ENCODE measurements at places on chromosomes 2 and 18.

- no peak for DNase-seq
Observed at GRCh38 chr2:222805591-222806304, 55.1 kb upstream of the ACSL3 start.

GRCh38 chr2:36409935-36410334 is 54.4 kb downstream of the CRIM1 start:
- DNase-seq: no peak

- DNase-seq: no peak
Observed at GRCh38 chr2:210442878-210443277, 33.7 kb downstream of the LANCL1 start.

DNA sequence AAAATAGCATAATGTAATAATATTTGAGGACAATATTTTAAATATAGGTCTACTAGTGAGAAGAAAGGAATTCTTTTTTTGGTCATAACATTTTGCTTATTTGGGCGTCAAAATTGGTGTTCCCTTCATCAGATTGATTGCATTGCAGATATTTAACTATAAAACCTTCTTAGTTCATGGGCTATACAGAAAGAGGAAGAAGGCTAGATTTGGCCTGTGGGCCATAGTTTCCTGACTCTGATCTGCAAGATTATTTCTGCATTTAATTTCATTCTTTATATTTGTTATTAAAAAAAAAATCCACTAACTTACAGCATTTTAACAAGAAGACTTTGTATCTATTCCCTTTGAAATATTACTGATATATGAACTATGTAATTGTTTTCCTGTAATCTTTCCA is 31.9 kb downstream of the PIKFYVE start:
- no peak for DNase-seq

DNA sequence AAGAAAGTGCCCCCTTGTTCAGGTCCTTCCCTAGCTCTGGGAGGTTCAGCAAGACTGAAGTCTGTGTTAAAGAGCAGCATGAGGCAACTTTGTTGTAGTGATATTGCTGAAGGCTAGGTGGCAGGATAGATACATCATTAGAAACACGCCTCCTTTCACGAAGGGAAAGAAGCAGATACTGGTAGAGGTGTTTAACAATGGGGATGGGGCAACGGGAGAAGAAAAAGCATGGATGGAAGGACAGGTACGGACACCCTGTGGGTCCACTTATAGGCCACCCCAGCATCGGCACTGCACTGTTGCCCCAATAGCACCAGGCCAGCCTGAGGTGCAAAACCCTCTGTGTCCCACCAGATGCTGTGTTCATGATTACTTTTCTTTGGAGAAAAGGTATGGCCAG is 3.5 kb upstream of the IGFBP5 start:
- DNase-seq: peak; percentile 66

DNA sequence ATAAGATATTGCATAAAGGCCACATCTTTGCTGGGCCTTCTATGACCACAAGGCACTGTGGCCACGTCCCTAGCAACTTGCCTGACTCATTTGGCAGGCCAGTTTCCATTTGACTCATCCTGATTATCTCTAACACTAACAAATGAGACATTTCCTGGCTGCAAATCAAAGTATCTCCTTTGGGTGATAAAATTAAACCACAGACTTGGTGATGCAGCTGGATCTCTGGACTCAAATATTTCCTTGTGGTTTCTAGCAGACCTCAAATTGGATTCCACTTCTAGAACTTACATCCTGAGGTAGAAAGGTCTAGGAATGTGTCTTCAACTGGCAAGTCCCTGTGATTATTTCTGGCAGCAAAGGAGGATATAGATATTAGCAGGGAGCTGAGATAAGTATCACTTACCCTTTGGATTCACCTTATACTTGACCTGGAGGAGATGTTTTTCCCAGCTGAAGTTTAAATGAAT is 167.9 kb upstream of the NXPH2 start:
- DNase-seq: no peak

DNA sequence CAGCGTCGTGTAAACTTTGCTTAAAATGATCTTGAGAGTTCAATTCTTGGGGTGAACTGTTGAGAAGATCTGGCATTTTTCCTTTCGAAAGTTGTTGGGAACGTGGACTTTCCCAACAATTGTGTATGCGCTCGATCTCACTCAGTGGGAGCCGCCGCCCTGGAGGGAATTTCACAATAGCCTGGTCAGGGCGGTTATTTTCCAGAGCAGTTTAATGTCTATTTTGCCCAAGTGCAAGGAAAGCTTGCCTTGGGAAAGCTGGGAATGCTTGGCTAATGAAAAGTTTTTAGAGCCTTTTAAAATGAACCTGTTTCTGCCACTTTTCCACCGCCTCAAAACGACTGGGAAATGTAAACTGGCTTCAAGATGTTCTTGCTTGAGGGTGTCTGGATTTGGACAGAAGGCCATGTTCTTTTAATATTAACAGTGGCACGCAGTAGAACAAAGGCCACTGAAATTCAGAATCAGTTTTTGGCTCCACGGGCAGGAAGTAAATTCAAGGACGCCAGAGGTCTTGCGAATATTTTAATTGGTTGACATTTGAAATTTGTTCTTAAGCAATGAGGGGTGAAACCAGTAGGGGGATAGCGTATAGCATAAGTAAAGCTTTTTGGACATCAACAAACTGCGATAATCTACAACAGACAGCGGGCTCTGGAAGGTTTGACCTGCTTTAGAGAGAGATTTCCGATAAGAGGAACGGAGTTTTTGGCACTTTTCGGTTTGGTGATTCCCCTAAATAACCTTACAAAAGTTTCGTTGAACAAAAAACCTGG is 1.2 kb downstream of the CFLAR start:
- DNase-seq: no peak

DNA sequence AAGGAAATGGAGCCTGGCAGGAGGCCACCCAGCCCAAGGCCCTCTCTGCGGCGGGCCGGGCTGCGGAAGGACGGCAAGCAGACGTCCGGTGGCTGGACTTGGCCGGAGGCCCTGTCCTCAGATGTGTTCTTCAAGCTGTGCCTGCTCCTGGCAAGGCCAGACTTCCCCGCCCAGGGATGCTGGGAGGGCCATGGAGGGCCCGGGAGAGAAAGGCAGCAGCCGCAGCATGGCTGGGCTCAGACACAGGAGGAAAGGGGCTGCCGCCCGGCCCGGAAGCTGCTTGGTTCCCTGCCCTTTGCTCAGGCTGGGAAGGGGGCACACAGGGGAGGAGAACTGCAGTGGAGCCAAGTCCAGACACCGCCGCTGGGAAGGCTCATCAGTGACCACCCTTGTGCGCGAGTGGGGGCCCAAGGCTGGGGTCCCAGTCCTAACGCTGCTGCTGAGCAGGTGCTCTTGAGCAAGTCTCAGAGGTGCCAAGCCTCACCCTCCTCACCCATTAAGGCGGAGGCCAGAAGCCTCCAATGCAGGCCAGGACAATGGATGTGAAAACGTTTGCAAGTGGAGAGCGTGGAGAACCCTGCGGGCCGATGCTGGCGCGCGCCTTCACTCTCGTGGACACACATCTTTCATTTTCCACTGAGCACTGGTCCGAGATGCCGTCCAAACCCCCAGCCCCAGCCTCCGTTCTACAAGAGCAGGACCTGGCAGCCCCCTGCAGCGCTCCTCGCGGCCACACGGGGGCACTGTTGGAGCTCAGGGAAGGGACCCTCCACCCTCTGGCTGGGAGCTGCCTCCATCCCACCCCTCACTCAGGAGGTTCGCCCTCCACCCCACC is 7.9 kb downstream of the CROCC2 start:
- DNase-seq: no peak

DNA sequence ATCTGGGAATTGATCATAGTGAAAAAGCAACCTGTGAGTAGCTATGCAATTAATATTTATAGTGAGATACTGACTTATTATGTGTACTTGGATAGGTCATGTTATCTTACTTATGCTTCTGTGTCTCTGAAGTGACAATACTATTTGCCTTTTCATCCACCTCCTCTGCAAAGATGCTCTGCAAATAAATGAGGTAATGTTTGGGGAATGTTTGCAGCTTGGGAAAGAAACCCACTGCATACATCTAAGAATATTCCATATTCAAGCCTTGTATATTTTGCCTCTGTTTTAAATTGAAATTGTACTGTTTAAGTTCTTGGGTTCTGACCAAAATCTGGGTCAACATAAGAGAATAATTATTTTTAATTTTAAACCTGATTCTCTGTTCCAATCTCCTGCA is 217.4 kb upstream of the DTNA start:
- no peak for DNase-seq

- no peak for DNase-seq
Observed at GRCh38 chr2:172734711-172735581, 699 bp upstream of the RAPGEF4 start.

GRCh38 chr2:205898744-205899143 is 187.2 kb downstream of the INO80D start:
- no peak for DNase-seq

- DNase-seq: no peak
Observed at GRCh38 chr18:32577561-32577960, 106.9 kb upstream of the GAREM1 start.

GRCh38 chr18:69494841-69495240 is 94.2 kb downstream of the DOK6 start:
- no peak for DNase-seq

- no peak for DNase-seq
Observed at GRCh38 chr2:67259556-67260342, 137.4 kb upstream of the ETAA1 start.

- DNase-seq: no peak
Observed at GRCh38 chr2:133486771-133487191, 81.5 kb downstream of the NCKAP5 start.

DNA sequence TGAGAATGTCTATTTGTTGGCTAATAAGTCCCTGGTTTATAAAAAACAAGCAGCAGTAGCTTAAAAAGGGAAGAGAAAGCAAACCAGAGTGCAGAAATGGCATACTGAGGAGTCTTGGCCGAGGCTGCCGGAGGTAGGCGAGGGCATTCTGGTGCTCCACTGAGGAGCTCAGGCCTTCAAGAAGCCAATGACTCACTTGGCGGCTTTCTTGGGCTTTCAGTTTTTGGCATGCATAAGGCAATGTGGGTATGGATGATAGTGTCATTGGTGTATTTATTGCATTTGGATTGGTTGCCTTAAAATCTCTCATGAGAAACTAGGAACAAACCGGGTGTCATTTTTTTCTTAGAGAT is 119.6 kb upstream of the ARL5A start:
- peak; percentile 60 for DNase-seq

GRCh38 chr2:172179045-172179701 is 76.5 kb upstream of the DLX2 start:
- no peak for DNase-seq

- DNase-seq: no peak
Observed at GRCh38 chr18:46497129-46497528, 159.9 kb downstream of the LOXHD1 start.

DNA sequence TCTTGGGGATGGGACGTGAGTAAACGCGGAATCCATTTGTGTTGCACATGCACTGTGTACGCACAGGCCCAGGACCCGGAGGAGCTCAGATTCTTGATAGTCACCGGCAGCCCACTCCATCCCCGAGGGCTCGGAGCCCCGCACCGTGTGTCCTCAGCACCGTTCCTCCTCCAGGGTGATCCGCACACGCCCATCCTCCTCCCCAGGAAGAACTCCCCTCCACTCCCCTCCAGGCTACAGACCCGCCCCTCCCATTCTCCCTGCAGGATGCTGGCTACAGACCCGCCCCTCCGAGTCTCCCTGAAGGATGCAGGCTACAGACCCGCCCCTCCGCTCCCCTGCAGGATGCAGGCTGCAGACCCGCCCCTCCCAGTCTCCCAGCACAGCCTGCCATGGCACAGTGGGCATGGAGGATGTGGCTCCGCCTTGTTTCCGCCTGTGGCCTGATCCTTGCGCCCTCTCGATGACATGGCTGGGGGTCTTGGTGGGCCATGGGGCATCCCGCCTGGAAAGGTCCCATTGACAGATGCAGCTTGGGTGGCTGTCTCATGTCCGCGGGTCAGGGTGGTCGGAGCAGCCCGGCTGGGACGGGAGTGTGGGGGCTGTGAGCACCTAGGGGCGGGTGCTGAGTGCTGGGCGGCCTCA is 14.1 kb downstream of the CTDP1 start:
- no peak for DNase-seq

- no peak for DNase-seq
Observed at GRCh38 chr2:100747551-100747950, 72.4 kb upstream of the NPAS2 start.

DNA sequence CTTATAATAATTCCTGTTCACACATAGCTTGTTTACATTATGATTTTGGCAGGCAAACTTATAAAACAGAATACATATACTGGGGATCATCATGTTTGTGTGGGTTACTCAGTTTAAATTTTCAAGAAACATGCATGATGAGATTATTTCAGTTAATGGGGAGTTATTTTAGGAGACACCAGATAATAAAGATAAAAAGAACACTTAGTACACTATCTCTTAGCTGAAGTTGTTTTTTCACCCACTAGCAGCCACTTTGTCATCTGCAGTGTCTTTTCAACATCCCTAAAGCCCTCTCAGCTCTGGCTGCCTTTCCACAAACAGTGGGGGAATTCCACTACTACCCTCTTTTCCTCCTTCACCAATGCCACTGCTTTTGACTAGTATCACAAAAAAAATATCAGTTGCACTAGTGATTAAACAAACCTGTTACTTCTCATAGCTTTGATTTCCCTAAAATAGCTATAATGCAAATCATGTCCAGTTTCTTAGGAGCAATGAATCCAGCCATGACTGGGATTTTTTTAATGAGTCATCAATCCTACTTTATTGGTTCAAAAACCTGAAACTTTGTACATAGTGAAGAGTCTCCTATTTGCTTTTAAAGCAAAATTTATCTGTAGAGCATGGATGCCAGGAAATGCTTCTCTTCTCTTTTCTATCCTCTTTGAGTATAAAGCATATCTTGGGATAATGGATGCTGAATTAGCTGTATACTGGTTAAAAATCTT is 156.7 kb upstream of the TFPI start:
- DNase-seq: no peak

GRCh38 chr2:201357221-201357620 is at the start of gene FLACC1:
Gene FLACC1 (minus strand): TSS chr2:201357345. CDS start chr2:201351404, 5,941 bp downstream.
- DNase-seq: no peak

DNA sequence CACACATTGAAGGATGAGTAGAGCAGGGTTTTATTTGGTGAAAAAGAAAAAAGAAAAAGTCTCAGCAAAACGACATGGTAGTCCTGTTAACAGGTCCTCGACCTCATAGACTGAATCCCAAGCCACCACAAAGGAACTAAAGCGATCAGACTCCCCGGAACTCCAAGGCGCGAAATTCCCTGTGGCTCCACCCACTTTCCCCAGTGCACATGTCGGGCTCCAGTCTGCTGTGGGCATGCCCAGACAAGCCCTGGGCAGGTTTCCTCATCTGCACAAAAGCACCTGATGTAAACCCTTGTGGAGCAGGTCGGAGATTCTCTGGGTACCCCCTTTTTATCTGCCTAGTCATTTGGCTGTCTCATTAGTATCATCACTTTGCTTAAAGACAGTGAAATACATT is 170.7 kb upstream of the FSIP2 start:
- no peak for DNase-seq

GRCh38 chr2:144702051-144702450 is 182.1 kb upstream of the ZEB2 start:
- DNase-seq: no peak

GRCh38 chr2:190545555-190546385 is 11.2 kb upstream of the NEMP2 start:
- DNase-seq: no peak

DNA sequence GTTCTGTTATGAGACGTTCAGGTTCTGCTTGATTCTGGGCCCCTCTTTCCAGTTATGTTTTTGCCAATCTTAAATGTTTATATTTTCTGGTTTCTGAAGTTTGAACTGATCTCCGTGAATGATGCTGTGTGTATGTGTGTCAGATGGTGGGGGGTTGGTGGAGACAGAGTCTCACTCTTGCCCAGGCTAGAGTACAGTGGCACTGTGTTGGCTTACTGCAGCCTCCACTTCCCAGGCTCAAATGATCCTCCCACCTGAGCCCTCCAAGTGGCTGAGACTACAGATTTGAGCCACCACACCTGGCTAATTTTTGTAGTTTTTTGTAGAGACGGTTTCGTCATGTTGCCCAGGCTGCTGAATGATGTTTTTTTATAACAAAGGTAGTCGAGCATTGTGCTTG is 45.9 kb downstream of the PSMD14 start:
- no peak for DNase-seq

Measured in caudate nucleus (tissue), 63 donors.